ENCODE measurements at places on chromosomes 6 and 20. TPM values are rescaled to one million over a fixed set of nuclear protein-coding genes. Genes with fewer than 3 reads are reported as not detected.
A peak's percentile ranks its signal among the peaks of the same experiment; 100 is the strongest.

Gene BANF2
- not detected for total RNA-seq

Gene MTFR2
- total RNA-seq = 1.2 TPM

Gene SPTLC3
- 0.06 TPM for total RNA-seq

DNA sequence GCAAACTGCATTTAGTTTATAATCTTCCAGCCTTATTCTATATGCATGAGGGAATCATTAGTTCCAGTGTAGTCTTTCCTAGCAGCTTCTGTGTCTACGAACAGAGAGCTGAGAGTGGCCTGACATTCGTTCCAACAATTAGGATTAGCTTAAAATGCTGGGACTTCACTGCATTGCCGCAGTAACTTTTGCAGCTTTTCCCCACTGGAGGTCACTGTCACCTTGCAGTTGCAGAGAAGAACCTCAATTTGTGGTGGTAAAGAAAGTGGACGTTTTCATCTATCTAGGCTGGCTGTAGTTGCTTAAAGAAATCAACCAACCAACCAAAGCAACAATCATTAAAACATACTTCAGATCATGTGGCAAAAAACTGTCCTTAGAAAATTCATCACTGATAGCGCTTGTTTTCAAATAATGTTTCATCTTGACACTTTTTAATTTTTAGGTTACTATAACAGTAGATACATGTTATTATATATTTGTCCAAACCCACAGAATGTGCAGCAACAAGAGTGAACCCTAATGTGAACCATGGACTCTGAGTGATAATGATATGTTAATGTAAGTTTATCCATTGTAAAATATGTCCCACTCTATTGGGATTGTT, 12.2 kb downstream of the MYLK4 start:
- no peaks in the 10 kb centered on the region for H3K36me3 ChIP-seq
- no peak overlapping the region for H3K27ac ChIP-seq
- DNase-seq = peak; percentile 47
- H3K27me3 ChIP-seq = no peaks in the 10 kb centered on the region
- H3K4me1 ChIP-seq = no peaks in the 10 kb centered on the region
- no peak overlapping the region for H3K4me3 ChIP-seq

Gene EFCAB8
- 1.8 TPM for total RNA-seq

Gene PSMB1
- total RNA-seq = 98.6 TPM

GRCh38 chr20:56439771-56440291, 27.8 kb downstream of the CASS4 start:
- H3K4me3 ChIP-seq = no peak overlapping the region
- peaks cover 53% of the 10 kb centered on the region for H3K4me1 ChIP-seq
- no peaks in the 10 kb centered on the region for H3K27me3 ChIP-seq
- H3K36me3 ChIP-seq = peaks cover 5% of the 10 kb centered on the region
- peak overlapping the region; percentile 5 for H3K27ac ChIP-seq
- no peak for DNase-seq

DNA sequence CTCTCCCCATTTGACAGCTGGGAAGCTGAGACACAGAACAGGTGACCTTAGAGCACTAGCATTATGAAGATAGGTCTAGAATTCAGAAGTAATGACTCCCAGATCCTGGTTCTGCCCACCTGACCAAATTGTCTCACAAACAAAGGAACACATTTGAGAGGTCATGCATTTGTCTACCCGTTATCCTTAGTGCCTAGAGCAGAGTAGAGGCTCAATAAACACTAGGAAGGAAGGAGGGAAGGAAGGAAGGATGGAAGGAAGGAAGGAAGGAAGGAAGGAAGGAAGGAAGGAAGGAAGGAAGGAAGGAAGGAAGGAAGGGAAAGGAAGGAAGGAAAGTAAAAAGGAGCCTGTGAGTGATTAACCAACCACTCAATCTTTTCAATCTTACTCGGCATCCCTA, 63.3 kb downstream of the SNAP25 start:
- no peaks in the 10 kb centered on the region for H3K27me3 ChIP-seq
- H3K4me3 ChIP-seq = no peak overlapping the region
- no peak overlapping the region for H3K27ac ChIP-seq
- no peaks in the 10 kb centered on the region for H3K4me1 ChIP-seq

GRCh38 chr20:47648943-47649342, 136.3 kb downstream of the SULF2 start:
- peaks cover 60% of the 10 kb centered on the region for H3K36me3 ChIP-seq
- H3K4me3 ChIP-seq = no peak overlapping the region
- H3K27ac ChIP-seq = no peak overlapping the region

Gene SCRT2
- total RNA-seq = not detected

DNA sequence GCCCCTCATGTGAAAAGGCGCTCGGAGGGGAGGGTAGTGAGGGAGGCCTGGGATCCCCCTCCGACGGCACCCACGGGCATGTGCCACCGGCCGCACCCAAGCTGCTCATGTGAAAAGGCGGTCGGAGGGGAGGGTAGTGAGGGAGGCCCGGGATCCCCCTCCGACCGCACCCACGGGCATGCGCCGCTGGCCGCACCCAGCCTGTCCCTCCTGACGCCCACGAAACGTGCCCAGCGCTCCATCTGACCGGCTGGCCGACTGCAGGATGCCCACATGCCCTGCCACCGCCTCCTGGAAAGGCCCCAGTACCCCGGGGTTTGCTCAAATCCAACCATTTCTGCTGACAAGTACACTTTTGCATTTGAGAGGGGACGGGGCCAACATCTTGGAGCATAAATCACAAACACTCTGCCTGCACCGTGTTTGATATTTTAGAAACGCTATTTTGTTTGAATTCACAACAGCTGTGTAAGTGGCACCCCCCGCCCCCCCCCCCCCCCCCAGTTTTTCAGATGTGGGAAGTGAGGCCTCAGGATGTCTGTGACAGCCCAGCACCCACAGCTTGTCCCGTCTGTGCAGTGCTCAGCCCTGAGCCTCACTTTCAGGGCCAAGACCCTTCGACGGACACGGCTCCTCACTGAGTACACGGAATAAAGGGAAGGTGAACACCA, 34.1 kb downstream of the SLC2A4RG start:
- H3K27ac ChIP-seq = no peak overlapping the region
- no peaks in the 10 kb centered on the region for H3K4me1 ChIP-seq
- H3K4me3 ChIP-seq = no peak overlapping the region
- no peaks in the 10 kb centered on the region for H3K27me3 ChIP-seq
- H3K36me3 ChIP-seq = no peaks in the 10 kb centered on the region
- DNase-seq = no peak

- no peak overlapping the region for H3K4me3 ChIP-seq
- H3K4me1 ChIP-seq = no peaks in the 10 kb centered on the region
- no peaks in the 10 kb centered on the region for H3K36me3 ChIP-seq
- no peak overlapping the region for H3K27ac ChIP-seq
Measured at GRCh38 chr6:25749837-25750236, 4.7 kb upstream of the SLC17A4 start.

Gene GSTA2
- not detected for total RNA-seq

GRCh38 chr6:115468272-115469005, 592.3 kb downstream of the FRK start:
- no peak overlapping the region for H3K4me3 ChIP-seq
- no peaks in the 10 kb centered on the region for H3K36me3 ChIP-seq
- no peak overlapping the region for H3K27ac ChIP-seq
- DNase-seq = no peak
- H3K4me1 ChIP-seq = no peaks in the 10 kb centered on the region
- H3K27me3 ChIP-seq = no peaks in the 10 kb centered on the region

DNA sequence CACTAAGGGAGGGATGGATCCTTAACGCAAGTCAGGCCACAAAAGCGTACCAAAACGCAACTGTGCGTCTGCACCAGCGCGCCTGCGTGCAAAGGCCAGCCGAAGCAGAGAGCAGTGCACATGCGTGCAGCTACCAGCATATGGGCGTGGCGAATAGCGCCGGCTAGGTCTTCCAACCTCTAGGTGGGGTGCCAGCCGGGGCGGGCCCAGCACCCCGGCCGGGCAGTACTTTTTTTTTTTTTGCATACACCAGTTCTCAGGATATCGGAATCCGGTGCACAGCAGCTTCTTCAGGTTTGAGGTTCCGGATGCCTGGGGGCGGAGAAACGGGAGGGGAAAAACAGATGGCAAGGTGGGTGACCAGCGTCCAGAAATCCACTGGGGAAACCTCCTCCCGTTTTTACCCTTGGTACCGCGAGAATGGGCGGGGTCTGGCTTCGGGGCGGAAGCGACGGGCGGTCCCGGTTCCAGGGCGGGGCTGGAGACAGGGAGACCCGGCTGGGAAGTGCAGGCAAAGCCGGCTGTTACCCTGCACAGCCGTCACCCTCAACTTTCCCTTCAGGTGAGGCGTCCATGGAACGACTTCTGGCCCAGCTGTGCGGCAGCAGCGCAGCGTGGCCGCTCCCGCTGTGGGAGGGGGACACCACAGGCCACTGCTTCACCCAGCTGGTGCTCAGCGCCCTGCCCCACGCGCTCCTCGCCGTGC, at the start of gene ABCC10:
TSS of gene ABCC10 (plus strand) at position 136 of the 706 bp plus-strand sequence. CDS start at position 574, 438 bp downstream.
- peak within 1 kb of the TSS; percentile 79 for H3K27ac ChIP-seq
- peaks cover 6% of the 10 kb centered on the region for H3K36me3 ChIP-seq
- no peaks in the 10 kb centered on the region for H3K27me3 ChIP-seq
- peak; percentile 93 for DNase-seq

DNA sequence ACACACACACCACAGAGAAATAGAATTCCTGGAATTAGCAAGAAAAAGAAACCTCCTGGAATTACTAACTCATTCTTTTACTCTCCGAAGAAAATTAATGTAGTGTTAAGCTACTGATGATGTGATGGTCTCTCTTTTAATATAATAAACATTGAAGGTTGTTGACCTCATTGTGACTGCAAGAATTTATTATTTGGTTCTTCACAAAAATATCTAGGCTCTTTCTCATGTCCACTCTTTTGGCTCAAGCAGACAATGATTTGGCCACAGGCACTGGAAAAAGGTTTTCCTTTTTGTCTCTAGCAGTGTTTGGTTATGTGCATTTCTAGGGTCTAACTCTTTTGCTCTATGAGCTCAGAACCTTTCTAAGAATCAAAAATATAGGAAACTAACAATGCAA, 811.9 kb downstream of the TENT5A start:
- H3K36me3 ChIP-seq = no peaks in the 10 kb centered on the region
- no peak overlapping the region for H3K27ac ChIP-seq
- no peak overlapping the region for H3K4me3 ChIP-seq

DNA sequence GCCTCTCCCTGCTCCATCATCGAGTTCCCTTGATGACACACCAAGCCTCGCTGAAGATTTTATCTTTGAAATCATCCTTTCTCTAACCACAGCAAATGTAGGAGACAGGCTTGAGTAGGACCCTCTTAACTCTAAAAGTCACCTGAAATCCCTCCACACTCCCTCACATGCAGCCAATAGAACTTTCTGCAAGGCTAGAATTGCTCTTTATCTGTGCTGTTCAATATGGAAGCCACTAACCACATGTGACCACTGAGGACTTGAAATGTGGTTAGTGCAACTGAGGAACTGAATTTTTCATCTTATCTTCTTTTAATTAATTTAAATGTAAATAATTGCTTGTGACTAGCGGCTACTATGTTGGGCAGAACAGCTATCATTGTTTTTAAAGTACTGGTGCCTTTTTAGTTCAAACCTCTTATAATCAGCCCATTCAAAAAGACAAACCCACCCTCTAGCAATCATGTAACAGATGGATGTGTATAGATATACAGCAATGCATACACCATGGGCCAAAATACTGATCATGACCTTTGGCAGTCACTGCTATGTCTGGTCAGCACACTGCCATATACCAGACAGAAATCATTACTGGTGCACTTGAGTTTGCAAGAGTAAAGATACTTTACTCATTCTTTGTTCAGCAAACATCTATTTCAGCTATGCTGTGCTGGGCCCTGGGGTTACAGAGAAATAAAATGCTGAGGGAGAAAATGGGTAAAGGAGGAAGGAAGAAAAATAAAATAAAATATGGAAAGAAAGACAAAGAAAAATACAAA, 50.0 kb downstream of the GFOD1 start:
- peaks cover 19% of the 10 kb centered on the region for H3K4me1 ChIP-seq
- H3K36me3 ChIP-seq = no peaks in the 10 kb centered on the region
- no peaks in the 10 kb centered on the region for H3K27me3 ChIP-seq
- DNase-seq = no peak
- no peak overlapping the region for H3K4me3 ChIP-seq

DNA sequence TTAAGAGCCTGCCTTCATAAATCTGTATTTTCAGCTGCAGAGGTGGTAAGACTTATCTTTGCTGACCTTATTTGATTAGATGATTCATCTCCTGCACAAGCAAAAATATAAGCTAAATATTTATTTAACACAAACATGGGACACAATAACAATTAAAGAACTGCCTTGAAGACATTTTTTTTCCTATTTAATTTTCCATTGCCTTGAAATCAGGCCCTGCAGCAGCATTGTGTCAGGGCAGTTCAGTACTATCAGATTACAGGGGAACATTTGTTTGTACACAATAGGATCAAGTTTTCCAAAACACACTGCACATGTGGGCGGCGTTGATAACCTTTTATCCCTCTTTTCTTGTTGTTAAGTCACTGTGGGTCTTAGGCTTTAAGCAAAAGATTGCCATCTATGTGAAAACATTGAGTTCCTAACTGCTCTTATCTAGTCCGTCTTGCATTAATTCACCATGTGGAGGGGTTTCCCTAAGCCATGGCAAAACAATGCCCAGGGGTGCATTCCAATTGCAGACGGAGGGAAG, 7.4 kb downstream of the ADGRF5 start:
- no peak for DNase-seq
- no peak overlapping the region for H3K27ac ChIP-seq
- no peaks in the 10 kb centered on the region for H3K4me1 ChIP-seq
- H3K27me3 ChIP-seq = no peaks in the 10 kb centered on the region
- H3K4me3 ChIP-seq = no peak overlapping the region

Gene SYNDIG1
- total RNA-seq = not detected

DNA sequence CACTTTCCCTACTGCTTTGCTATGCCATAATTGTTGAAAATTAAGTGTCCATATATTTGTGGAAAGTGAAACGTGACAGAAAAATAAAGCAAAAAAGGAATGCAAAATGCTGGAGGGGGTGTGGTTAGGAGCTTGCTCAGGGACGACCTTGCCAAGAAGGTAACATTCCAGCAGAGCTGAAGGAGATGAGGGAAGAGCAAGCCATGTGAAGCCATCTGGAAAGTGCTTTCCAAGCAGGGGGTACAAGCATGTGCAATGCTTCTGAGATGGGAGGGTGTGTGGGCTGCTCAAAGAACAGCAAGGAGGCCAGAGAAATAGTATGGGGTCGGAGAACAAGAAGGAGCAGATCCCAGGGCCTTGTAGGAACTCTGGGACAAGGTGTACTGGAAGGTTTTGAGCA, 161.7 kb downstream of the ISM1 start:
- H3K4me1 ChIP-seq = no peaks in the 10 kb centered on the region
- DNase-seq = no peak
- H3K4me3 ChIP-seq = no peak overlapping the region
- H3K36me3 ChIP-seq = no peaks in the 10 kb centered on the region

Gene PARD6B
- 12.7 TPM for total RNA-seq

DNA sequence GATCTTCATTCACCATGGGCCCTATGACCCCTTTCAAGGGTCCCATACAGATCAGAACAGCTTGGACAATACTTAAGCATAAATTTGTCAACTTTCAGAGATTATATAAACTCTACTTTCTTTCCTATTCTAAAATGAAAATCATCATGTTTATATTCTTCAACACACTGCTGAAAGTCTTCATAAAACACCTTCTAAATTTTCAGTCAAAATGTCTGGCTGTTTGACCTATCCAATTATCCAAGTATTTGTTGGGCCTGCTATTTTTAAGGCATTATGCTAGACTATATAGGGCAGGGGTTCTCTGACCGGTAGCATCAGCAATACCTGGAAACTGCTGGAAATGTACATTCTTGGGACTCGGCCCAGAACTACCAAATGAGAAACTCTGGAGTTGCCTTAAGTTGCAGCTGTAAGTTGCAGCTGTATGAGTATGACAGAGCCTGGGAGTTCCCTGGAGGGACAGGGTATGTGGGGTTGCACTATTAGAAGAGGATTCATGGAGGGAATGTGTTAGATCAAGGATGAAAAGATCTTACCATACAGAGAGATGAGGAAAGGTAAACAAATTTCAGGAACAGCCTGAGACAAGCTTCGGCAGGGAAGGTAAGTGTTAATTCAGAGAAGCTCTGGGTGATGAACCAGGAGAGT, 293.0 kb downstream of the ADGB start:
- H3K4me3 ChIP-seq = no peak overlapping the region
- H3K4me1 ChIP-seq = no peaks in the 10 kb centered on the region
- H3K36me3 ChIP-seq = no peaks in the 10 kb centered on the region
- DNase-seq = no peak

All from CD4-positive, alpha-beta memory T cell (primary cell).